ENCODE measurements at places on chromosomes 12 and 14.

- no peak for DNase-seq
These were observed 785.2 kb downstream of the GALC start for GRCh38 chr14:87207756-87208155.

DNA sequence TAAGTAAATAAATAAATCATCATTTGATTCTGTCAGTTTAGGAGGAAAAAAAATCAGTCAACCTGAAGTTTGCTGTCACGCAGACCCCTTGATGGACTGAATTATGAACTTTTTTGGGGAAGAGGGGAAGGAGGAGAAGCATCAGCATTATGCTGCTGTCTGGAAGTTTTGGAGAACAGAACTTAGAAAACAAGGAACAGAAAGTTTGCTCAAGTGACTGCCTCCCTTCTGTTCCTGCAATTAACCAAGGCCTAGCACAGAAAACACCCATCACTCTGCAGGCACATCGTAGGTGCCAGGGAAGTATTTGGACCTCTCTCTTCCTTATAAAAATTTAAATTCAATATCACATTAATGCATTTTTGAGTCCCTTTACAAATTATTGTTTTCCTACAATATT, 283.8 kb downstream of the VRK1 start:
- DNase-seq: no peak

DNA sequence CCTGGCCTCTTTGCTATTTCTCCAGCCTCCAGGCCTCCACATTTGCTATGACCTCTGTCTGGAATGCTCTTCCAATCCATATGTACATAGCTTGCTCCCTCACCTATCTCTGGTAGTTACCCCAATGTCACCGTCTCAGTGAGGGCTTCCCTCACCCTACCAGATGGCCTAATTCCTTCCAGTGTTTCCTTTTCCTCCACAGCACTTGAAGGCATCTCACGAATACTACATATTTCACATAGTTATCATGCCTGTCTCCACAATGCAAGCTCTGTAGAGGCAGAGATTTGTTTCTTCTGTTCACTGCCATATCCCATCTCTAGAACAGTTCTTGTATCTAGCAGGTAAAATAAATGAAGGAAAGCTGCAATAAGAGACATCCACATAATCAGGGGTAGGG, 21.3 kb upstream of the HSP90B1 start:
- no peak for DNase-seq

DNA sequence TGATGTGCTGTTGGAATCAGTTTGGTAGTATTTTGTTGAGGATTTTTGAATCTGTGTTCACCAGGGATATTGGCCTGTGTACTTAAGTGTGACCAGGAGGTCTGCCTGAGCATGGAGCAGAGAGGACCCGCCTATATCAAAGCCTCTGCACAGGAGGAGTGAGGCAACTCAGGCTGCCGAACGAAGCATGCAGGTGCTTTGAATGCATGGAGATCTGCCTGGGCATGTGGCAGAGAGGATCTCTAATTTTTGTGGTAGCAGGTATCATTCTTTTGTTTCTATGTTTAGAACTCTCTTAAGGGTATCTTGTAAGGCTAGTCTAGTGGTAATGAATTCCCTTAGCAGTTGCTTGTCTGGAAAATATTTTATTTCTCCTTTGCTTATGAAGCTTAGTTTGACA, 26.9 kb downstream of the RAB3IP start:
- no peak for DNase-seq

- no peak for DNase-seq
These were observed 2.1 kb downstream of the SLC39A2 start for GRCh38 chr14:21001218-21001617.

GRCh38 chr12:65121049-65121955, at the start of gene WIF1:
Gene WIF1, minus strand, starts transcription at chr12:65121305. Its CDS starts 114 bp downstream, at chr12:65121191.
- DNase-seq: peak; percentile 16

- DNase-seq: no peak
These were observed 107.6 kb upstream of the SFSWAP start for GRCh38 chr12:131603106-131603938.

DNA sequence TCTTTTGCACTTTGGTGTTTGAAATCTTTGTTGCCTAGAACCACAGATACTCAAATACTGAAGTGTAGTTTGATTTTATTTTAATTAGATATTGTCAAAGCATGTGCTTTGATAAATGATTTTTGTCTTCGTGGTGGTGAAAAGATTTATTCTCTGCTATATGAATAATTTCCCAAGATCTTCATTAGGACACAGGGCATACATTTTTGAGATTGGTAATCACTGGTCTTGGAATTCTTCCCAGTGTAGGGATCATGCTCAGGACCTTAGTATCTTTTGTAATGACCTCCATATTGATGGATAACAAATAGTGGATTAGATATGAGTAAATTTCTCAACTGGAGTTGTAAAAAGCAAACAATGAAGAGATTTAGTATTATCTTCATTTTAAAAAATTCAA, 28.2 kb downstream of the TBK1 start:
- DNase-seq: no peak

DNA sequence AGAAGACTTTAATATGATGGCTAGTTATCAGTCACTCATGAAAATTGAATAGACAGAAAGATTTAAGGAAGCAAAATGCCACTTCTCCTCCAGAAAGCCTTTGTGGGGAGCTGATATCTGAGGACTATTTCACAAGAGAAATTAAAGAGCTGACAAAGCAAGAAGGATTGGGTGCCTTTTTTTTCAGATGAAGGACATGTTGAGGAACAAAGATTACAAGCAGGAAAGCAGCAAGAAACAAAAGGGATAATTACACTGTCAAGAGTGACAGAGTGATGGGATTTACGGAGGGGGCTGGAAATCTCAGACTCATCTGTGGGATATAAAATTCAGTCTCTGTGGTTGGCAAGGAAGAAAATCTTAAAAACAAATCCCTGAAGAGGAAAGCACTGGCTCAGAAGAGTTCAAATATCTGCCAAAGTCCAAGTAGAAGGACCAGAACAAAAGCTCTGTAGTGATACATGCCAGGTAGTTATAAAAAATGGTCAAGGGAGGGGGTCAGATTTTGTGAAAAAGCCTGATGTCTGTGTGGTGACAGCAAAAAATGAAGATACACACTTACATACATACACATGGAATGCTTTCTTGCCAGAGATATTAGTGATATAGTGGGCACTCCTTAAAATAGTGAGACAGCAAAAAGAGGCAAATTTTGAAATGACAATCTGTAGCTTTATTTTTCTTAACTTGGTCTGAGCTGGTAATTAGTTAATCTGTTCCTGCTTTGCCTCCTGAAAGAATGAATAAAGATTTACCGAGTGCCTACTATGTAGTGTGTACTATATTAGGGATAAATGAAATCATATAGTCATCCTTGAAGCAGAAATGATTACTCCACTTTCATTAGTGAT, 62.9 kb downstream of the EPS8 start:
- DNase-seq: no peak

DNA sequence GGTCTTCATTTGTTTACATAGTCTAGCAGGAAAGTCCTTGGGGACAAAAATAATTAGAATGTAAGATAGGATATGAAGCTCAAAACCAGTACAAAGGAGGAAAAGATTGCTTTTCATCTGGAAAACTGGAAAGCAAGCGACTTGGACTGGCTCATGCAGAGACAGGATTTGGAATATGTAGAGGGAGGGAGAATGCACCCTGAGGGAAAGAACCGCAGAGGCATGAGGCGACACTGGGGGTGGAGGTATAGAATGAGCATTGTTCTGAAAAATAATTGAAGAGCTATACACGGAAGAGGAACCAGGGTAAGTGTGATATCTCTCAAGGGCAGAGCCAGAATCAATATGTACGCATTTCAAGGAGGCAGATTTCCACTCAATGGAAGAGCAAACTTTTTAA, 85.5 kb downstream of the PLEKHG3 start:
- no peak for DNase-seq

DNA sequence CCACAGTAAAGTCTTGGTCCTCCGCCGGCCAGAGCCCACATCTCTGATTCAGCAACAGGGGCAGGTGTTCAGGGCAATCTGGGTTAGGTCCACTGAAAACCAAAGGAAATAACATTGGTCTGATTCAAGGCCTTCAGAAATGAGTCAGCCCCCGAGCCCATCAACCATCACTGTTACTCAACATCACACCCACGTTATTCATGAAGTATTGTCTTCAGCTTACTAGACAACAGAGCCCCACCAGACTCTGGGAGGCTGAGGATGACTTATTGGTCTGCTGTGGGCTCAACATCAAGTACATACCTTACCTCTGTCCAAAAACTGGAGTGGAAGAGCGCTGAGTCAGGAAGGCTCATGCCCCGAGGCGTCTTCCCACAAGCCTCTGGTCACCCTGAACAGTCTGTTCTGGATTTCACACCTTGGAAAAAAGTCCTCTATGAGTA, 97.5 kb downstream of the ZFP36L1 start:
- peak; percentile 24 for DNase-seq

GRCh38 chr14:77281852-77282410, 10.9 kb upstream of the NGB start:
- DNase-seq: no peak

GRCh38 chr12:122793685-122794106, 19.3 kb downstream of the CCDC62 start:
- DNase-seq: no peak

GRCh38 chr14:50452979-50453705, 56.5 kb upstream of the CDKL1 start:
- DNase-seq: no peak

- DNase-seq: peak; percentile 7
These were observed 43.3 kb upstream of the DHRS4 start for GRCh38 chr14:23910101-23910875.

Data from activated T-cell treated with anti-CD3 and anti-CD28 coated beads for 48 hours (primary cell).